ENCODE measurements at places on chromosomes 2 and 18.
A peak's percentile ranks its signal among the peaks of the same experiment; 100 is the strongest.

DNA sequence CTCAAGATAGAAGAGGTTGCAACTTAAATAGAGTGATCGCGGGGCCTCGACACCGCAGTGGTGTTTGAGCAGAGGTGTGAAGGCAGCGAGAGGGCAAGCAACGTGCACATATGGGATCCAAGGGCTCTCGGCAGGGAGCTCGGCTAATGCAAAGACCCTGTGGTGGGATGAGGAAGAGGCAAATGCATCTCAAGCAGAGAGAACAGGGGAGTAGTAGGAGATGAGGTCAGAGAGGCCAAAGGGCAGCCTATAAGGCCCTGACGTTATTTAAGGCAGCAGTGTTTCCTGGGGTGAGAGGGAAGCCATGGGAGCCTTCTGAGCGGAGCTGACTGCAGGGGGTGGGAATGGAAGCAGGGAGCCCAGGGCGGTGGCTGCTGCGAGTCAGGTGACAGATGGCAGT, 74.5 kb downstream of the MRPS9 start:
- DNase-seq, result no peak

- no peak for DNase-seq
These were observed 495.4 kb upstream of the PIK3C3 start for GRCh38 chr18:41459656-41460055.

GRCh38 chr2:96205888-96206287, 2.7 kb downstream of the STARD7 start:
- no peak for DNase-seq

GRCh38 chr18:39909706-39910105, 2045.3 kb upstream of the PIK3C3 start:
- DNase-seq, result no peak

GRCh38 chr2:40543381-40543780, 91.5 kb upstream of the SLC8A1 start:
- no peak for DNase-seq

DNA sequence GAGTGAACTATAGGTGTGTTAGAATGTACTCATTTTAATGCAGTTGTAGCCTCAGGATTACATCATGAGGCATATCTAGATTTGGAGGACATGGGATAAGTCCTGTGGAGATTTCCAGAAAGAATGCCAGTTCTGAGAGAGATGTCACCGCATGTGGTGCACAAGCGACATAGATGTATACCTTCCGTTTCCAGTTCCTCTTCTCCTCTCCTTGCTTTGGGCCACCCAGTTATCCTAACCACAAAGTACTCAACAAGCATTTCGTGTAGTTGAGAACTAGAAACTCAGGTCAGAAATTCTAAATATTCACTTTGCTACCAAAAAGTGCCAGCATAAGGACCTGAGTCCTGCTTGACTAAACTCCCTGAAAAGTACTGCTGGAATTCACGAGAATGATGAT, 66.5 kb downstream of the KCTD18 start:
- DNase-seq, result no peak

GRCh38 chr18:22607284-22607635, 189.5 kb upstream of the CTAGE1 start:
- DNase-seq, result no peak

DNA sequence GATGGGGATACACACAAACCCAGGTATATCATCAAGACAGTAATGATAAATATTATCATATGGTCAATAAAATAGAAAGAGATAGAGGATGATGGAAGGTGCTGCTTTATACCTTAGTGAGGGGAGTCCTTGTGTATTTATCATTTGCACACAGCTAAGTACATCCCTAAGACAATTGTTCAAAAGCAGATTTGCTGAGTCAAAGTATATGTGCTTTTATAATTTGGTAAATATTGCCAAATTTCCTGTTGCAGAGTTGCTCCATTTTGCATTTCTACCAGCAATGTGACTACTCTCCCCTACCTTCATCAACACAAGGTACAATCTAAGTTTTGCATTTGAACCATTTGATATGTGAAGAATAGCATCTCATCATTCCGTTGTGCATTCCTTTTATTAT, 22.6 kb upstream of the PLEK start:
- DNase-seq, result no peak

DNA sequence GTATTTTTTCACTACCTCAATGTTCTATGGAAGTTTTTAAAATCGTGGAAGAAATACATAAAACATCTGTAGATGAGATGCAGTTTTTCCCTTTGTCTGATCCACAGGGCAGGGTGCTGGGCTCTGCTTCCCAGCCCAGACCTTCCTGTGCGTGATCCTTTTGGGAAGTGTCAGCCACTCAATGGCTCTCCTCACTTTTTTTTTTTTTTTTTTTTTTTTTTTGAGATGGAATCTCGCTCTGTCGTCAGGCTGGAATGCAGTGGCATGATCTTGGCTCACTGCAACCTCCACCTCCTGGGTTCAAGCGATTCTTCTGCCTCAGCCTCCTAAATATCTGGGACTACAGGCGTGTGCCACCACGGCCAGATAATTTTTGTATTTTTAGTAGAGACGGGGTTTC, 32.8 kb downstream of the SOWAHC start:
- DNase-seq, result no peak

DNA sequence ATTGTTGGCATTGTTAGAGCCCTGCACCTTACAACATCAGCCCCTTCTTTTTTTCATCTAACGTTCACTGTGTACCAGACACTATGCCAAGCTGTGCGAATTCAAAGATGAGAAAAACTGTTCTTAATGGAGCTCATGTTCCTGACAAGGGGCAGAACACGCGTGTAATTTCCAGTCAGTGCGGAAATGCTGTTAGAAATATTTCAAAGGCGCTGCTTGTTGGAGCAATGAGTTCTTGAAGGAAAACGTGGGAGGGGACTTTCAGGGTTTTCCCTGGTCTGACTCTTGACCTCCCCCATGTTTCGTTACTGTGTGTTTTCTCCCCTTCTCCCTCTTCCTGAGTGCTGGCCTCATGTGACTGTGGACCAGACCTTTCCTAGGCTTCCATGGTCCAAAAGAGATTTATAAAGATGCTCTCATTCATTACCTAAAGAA, 1.5 kb downstream of the MTHFD2 start:
- DNase-seq, result no peak

GRCh38 chr2:182862091-182862490, 4.3 kb downstream of the FRZB start:
- DNase-seq, result no peak

DNA sequence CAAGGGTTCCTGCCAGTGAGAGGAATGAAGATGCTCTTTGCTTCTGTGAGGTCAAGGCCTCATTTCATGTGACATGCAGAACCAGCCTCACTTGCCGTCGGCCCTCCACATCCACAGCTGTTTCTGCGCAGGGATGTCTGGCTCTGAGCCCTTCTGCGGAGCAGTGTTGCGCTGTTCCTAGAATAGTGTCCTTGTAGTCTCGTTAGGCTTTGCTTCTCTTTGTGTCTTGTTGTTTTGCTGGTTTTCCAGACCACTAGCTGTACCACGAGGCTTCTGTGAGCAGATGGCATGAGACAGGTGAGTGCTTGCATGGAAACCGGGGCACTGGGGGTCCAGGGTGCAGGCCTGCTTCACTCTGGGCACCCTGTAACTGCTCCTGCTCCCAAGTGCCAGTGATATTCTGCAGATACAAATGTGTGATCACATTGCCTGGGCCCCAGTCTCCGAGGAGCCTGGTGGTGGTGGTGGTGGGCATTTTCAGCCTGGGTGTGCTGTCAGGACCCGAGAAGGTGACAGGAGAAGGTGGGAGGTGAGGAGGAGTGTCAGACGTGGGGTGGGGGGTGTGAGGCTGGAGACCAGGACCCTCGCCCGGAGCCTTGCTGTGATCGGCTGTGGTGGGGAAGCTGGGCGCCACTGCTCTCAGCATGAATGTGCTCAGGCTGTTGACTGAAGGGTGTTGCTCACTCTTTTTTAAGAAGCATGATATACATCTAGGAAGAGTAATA, 34.3 kb downstream of the LDLRAD4 start:
- DNase-seq, result peak; percentile 73

DNA sequence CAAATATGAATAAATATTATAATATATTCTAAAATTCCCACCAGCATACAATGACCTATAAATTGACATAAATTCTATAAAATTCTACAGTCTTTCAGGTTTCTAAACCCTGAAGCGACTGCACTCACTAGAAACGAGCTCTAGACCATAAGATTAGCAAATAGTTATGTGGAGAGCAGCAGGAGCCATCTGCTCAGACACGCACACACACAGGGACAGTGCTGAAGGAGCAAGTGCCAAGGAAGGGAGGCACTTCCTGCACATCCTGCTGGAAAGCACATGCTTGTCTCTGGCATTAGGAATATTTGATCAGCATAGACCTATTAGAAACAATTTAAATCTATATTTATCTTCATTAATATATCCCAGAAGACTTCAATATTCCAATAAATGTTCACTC, 713.9 kb upstream of the CDH2 start:
- no peak for DNase-seq

- no peak for DNase-seq
These were observed 5.5 kb upstream of the MGAT4A start for GRCh38 chr2:98736464-98736889.

DNA sequence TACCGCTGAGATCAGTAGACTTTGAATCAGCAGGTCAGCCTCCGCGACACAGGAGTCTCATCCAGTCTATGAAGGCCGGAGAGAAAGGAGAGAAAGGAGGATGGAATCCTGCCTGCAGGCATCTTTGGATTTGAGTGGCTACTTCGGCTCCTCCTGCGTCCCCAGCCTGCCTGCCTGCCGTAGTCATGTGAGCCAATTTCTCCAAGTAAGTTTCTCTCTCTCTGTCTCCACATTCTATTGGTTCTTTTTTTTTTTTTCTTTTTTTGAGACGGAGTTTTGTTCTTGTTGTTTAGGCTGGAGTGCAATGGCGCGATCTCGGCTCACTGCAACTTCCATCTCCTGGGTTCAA, 16.7 kb downstream of the PDCD1 start:
- DNase-seq, result no peak

DNA sequence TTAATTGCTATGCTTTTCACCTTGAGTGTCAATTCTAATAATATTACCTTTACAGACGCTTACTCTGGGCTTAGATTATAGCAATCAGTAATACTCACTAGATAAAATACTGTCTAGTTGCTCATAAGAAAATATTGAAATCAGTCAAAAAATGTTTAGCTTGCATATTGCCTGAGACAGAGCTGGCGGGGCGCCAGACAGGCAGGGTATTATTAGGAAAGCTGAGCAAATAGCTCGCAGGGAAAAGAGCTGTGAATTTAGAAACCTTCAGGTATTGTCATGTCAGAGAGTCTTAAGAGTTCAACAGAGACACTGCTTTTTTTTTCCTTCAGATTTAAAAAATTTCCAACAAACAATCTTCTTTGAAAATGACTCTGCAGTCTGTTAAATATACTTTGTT, 118.4 kb downstream of the MEIS1 start:
- DNase-seq, result no peak

DNA sequence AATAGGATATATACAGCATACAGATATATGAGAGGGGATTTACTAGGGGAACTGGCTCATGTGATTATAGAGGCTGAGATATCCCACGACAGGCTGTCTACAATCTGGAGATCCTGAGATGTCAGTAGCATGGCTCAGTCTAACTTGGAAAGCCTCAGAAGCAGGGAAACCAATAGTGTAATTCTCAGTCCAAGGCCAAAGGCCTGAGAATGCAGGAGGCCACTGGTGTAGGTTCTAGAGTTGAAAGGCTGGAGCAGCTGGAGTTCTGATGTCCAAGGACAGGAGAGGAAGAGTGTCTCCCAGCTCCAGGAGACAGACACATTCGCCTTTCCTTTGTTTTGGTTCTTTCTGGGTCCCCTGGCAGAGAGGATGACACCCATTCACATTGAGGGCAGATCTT, 20.1 kb upstream of the CCBE1 start:
- DNase-seq, result no peak

DNA sequence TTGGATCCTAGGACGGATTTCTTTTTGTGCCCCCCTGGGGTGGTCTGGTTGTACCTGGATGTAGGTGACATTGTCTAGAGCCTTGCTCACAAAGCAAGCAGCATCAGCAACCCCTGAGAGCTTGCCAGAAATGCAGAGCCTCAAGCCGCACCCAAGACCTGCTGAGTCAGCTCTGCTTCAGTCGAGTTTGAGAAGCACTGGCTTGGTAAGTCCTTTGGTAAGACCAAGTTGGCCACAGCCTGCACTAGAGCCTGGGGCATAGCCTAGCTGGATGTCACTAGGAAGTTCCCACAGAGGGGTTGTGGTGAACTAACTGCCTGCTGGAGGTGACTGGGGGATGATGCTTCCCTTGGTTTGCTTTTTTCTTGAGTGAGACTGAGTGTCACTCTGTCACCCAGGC, 6.2 kb downstream of the ABCG5 start:
- no peak for DNase-seq

GRCh38 chr18:49162226-49162864, 211.6 kb upstream of the SMAD7 start:
- DNase-seq, result no peak

- no peak for DNase-seq
These were observed 39.3 kb upstream of the C1GALT1C1L start for GRCh38 chr2:43715300-43716098.

DNA sequence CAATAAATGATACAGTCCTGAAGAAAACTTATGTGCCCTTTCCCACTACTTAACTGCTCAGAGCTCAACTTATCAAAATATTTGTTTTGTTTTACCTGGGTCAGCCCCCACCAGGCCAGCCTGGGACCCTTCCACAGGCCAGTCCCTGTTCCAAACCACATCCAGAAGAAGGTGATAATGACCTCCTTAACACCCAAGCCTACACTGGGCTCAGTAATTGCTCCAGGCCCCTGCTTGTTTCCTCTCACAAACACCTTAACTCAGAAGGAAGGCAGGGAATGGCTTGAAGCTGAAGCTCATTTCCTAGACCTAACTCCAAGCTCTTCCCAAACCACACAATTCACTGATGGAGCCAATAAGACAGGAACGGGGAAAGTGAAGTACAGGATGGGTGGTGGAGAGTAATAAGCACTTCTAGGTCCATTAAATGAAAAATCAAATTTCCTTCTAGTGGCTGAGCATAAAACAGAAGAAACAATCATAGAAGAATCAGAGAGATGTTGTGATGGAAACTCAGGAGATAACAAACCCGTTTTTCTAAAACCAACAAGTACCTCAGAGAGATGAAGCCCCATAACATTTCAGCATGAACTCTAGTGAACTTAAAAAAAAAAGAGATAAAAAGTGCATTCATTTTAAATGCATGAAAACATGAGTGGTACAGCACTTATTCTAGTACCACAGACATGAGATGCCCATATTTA, 133.4 kb upstream of the ITGB6 start:
- no peak for DNase-seq

- DNase-seq, result no peak
These were observed 142.1 kb downstream of the ASXL3 start for GRCh38 chr18:33720133-33720532.

All from globus pallidus (tissue), 1 donor.